ENCODE measurements at places on chromosomes 11 and 22.

DNA sequence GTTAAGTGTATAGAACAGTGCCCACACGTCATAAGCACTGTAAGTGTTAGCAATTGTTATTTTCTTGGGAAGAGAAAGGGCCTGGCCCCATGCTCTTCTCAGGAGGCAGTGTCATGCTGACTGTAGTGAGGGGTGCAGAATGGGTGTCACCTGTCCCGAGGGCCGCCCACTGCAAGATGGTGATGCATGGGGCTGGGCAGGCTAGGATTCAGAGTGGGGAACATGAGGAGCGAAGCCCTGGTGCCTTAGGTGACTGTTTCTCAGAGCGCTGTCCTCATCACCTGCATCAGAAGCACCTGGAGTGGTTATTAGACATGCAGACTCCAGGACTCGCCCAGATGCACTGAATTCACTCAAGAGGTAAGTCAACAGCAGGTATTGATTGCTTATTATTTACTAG lies 101.0 kb upstream of the PARVA start:
- no peak for DNase-seq

- DNase-seq = no peak
Measured at GRCh38 chr11:123144707-123145106, 50.3 kb downstream of the CLMP start.

DNA sequence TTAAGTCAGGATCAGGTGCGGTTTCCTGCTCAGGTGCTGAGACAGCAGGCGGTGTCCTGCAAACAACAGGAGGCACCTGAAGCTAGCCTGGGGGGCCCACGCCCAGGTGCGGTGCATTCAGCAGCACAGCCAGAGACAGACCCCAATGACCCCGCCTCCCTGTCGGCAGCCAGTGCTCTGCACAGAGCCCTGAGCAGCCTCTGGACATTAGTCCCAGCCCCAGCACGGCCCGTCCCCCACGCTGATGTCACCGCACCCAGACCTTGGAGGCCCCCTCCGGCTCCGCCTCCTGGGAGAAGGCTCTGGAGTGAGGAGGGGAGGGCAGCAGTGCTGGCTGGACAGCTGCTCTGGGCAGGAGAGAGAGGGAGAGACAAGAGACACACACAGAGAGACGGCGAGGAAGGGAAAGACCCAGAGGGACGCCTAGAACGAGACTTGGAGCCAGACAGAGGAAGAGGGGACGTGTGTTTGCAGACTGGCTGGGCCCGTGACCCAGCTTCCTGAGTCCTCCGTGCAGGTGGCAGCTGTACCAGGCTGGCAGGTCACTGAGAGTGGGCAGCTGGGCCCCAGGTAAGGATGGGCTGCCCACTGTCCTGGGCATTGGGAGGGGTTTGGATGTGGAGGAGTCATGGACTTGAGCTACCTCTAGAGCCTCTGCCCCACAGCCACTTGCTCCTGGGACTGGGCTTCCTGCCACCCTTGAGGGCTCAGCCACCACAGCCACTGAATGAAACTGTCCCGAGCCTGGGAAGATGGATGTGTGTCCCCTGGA lies at the start of gene MYO7A:
TSS of gene MYO7A (plus strand) at position 327 of the 772 bp plus-strand sequence. CDS start 2,389 bp downstream, outside the sequence.
- no peak for DNase-seq

DNA sequence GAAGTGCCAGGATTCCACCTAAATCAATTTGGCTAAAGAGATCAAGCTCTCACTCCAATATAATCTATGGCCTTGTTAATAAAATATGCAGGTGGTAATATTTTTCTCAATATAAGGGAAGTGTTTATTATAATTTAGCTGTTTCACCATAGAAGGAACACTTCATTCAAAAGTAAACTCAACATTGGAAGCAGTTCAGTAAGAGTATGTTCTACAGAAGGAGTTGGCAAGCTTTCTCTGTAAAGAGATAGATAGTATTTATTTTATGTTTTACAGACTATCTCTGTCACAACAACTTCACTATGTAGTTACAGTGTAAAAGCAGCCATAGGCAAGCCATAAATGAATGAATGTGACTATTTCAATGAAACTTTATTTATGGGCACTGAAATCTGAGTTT lies 313.6 kb upstream of the ANO3 start:
- no peak for DNase-seq

- DNase-seq = no peak
Measured at GRCh38 chr11:118338637-118339061, 3.9 kb downstream of the CD3D start.

- peak; percentile 40 for DNase-seq
Measured at GRCh38 chr11:2975594-2975993, 16.5 kb downstream of the NAP1L4 start.

DNA sequence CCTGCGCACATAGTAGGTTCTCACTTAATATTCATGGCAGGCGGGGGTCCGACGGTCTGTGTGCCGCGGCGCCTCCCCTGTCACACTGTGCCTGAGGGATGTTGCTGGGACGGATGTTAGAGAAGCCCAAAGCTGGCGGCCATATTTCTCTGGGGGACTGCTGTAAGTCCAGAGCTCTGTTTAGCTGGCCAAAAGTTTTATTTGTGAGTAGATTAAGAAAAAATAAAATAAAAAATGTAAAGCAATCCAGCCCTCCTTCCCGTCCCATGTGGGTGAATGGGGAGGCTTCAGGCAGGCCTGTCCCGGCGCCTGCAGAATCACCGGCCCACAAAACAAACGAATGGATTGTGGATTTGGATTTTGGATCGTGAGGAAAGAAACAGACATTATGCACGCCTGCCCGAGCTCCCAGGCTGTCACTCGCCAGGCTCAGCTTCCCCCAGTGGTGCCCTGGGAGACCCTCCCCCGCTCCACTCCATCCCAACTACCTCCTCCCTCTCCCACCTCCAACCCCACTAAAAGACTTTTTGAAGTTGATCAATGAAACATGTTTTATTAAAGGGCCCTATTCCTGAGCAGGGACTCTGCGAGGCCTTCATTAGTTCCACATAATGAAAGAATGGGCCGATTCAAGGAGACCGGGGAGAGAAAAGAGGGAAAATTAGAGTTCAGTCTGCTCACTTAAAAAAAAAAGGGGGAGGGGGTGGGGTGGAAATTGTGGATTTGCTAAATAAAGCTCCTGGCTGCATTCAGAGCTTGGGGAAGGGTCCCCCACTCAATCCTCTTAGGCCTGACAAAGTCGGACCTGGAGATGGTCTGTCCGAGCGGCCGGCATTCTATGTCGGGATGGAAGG lies 20.4 kb upstream of the SCUBE1 start:
- DNase-seq = no peak

DNA sequence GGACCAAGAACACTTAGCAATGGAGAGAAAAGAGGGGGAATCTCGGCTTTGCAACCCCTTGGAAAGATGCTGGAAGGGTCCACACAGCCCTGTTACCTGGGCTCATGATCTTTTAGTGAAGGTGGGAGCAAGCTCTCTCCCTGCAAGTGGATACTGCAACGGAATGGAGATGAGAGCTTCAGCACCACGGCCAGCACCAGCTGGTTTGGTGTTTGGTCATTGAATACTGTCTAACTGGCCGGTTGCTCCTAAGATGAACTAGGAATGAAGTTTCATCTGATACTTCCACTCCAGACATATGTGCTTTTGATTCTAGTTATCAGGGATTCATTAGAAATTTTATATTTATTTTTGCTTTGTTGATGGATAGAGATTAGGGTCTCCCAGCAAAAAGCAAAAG lies 16.3 kb downstream of the HTR3A start:
- DNase-seq = no peak

DNA sequence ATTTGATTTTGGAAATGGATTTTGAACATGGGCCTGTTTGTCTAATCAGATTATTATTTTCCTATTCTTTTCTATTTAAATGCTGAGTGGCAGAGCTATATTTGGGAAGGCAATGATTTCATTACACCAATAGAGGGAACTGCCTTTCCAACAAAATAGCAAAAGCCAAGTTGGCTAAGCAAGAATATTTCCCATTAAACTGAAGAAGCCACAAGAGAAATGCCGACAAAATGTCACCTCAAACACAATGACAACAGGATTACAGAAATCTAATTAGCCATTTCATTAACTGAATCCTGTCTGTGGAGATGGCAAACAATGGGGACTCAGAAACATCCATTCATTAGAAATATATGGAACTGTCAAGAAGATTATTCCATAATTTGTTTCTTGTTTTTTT lies 1593.1 kb upstream of the RAG2 start:
- no peak for DNase-seq

DNA sequence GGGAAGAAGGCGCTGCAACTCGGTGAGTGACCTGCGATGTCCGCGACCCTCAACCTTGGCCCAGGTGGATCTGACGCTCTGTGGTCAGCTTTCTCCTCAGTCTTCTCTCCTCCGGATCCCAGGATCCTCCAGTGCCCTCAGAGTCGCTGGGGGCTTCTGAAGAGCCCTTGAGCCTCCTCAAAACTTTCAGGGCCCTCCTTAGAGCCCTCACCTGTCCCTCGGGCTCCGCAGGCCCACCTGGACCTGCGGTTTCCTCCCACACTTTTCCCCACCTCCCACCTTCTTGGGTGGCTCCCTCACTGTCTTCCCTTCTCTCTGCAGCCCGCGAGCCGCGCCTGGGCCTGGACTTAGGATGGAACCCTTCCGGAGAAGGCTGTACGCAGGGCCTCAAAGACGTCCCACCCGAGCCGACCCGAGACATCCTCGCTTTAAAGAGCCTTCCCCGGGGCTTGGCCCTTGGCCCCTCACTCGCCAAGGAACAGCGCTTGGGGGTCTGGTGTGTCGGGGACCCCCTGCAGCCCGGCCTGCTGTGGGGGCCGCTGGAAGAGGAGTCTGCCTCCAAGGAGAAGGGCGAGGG lies 335 bp downstream of the ZNF408 start:
- no peak for DNase-seq

DNA sequence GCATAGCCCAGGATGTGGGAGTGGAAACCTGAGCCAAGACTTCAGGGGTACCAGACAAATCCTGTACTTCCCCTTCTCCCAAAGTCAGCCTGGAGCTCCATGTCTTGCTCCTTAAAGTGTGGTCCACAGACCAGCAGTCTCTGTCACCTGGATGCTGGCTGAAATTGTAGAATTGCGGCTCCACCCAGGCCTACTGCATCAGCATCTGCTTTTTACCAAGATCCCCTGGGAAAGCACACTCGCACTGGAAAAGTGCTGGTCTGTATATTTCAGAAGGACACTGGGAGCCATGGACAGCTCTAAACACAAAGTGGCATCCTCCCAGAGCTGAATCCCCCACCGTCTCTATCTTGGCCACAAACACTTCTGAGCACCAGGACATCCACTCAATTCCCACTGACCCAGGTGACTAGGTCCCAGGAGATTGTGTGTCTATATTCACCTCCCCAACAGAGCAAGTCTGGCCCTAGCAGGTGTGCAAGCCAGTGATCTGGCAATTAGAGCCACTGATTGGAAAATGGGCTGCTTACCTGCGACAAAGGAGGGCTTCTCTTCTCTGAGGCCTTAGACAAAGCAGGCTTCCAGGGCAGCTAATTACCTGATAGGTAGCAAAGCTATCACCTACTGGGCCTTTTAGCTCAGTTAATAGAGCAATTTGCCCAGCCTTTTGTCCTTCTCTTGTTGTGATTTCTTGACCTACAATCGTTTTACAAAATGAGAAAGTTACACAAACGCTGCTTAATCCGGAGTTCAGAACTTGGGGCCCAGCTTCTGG lies 443.3 kb downstream of the MN1 start:
- DNase-seq = no peak

GRCh38 chr11:96658436-96658835 lies 268.6 kb downstream of the JRKL start:
- DNase-seq = no peak

GRCh38 chr11:65008873-65009272 lies 5.1 kb upstream of the ARL2 start:
- no peak for DNase-seq

GRCh38 chr11:3147257-3147619 lies 17.9 kb downstream of the OSBPL5 start:
- DNase-seq = no peak

All from cerebellar cortex (tissue), 1 donor.